ENCODE measurements at places on chromosomes 5 and 9.

DNA sequence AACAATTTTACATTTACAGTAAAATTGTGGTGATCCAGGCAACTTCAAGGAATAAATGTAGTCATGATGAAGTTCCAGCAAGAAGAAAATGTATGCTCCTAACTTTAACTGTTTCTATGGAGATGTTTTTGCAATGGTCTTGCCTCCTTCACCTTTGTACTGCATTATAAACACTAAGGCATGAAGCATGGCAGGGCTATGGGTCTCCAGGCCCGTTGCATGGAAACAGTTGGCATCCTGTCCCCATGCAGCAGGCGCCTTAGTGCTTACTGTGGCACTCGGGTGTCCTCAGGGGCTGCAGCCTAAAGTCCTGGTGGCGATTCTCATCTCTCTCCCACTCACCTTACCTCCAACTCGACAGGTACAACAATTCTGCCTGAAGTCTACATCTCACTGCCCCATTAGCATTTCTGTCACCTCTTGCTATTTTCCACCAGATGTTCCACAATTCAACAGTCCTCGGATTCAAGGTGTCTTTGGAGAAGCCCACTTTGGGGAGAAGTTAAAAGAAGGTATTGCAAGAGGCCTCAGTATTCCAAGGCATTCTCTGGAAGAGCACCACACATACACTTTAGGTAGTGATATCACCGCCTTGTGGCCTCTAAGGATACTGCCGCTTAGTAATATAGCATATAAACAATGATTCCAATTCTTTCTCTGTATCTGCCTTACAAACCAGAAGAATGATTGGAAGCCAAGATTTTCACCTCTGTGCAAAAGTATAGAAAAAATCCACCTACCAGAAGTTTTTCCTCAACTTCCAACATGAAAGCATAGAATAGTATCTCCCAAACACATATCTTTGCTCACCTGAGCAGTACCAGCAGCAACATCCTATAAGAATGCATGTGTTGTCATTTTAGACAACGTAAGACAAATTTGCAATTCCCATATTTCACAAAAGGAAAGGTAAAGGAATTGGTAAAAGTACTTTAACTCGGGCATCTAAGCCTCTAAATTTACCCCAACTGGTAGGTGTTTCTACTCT, 5.1 kb downstream of the LIFR start:
- no peak for DNase-seq

GRCh38 chr5:69492391-69492922, at the start of gene OCLN:
Gene OCLN, plus strand, starts transcription at chr5:69492790. Its CDS starts 11,455 bp downstream, at chr5:69504245.
- DNase-seq, result no peak

- DNase-seq, result no peak
Measured at GRCh38 chr5:179294131-179294780, 51.0 kb downstream of the ADAMTS2 start.

- DNase-seq, result no peak
Measured at GRCh38 chr5:150017226-150018005, 16.9 kb downstream of the HMGXB3 start.

GRCh38 chr9:136975644-136976043, 1.7 kb upstream of the PTGDS start:
- DNase-seq, result no peak

DNA sequence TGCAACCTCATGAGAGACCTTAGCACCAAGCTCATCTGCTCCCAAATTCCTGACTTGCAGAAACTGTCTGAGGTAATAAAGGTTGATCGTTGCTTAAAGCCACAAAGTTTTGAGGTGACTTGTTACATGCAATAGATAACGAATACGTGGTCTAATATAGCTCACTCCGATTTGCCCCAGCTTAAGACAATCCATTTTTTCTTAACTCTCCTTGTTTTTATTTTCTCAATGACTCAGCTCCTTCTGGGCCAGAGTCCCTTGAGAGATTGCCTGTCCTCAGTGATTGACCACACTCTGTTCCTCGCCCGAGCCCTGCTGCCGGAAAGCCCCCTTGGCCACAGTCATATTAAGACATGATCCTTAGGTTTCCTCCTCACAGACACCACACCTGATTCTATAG, 63.7 kb upstream of the FANCC start:
- no peak for DNase-seq

GRCh38 chr5:39423331-39423751, 1.4 kb downstream of the DAB2 start:
- no peak for DNase-seq

DNA sequence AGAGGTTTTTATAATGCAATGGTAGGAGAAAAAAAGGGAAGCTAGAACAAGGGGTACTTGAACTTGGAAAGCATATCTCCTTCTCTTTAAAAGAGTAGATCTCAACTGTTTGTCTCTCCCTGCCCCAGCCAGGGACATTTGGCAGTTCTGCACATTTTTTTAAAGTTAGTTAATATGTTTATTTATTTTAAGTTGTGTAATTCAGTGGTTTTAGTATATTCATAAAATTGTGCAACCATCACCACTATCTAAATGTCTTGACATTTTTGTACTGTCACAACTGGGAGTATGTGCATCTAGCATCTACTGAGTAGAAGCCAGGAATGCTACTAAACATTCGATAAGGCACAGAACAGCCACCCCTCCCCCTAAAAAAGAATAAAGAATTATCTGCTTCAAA, 103.5 kb upstream of the DPYSL3 start:
- no peak for DNase-seq

- no peak for DNase-seq
Measured at GRCh38 chr5:125408448-125409233, 662.2 kb upstream of the ZNF608 start.

DNA sequence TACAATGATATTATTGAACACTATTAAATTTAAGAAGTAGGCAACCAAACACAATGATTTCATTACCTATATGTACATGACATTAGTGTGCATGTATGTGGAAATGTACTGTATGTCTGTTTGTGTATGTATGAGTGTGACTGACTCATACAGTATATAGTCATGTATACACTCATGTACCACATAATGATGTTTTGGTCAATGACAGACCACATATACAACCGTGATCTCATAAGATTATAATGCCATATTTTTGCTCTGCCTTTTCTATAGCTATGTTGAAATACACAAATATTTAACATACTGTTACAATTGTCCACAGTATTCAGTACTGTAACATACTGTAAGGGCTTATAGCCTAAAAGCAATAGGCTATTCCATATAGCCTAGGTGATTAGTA, 19.7 kb downstream of the SVEP1 start:
- DNase-seq, result no peak

DNA sequence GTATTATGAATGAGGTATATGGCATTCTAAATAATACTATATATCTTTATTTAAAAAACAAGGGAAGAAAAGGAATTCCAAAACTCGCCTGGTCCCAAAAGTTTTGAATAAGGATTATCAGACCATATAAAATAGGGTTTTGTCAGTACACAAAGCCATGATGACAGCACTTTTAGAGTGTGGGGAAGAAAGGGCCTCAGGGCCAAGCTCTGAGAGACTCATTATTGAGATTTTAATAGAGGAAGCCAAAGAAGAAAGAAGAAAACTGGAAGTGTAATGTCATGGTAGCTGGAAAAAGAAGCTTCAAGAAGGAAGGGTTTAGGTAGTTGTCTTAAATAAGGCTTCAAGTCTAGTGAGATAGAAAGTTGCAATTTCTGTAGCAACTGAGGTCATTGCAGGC, 53.0 kb downstream of the FCHO2 start:
- DNase-seq, result no peak

DNA sequence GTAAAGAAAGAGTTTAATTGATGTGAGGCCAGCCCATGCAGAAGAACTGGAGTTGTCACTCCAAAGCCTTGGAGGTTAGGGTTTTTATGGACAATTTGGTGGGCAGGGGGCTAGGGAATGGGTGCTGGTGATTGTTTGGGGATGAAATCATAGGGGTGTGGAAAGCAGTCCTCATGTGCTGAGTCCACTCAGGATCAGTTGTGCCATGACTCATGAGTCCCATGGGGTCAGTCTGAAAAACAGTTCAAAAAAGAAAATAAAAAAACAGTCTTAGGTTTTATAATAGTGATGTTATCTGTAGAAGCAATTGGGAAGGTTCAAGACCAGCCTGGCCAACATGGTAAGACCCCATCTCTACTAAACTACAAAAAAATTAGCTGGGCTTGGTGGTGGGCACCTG, 162.3 kb downstream of the KDM4C start:
- no peak for DNase-seq

GRCh38 chr9:133701321-133701980, 36.7 kb downstream of the SARDH start:
- DNase-seq, result peak; percentile 38

DNA sequence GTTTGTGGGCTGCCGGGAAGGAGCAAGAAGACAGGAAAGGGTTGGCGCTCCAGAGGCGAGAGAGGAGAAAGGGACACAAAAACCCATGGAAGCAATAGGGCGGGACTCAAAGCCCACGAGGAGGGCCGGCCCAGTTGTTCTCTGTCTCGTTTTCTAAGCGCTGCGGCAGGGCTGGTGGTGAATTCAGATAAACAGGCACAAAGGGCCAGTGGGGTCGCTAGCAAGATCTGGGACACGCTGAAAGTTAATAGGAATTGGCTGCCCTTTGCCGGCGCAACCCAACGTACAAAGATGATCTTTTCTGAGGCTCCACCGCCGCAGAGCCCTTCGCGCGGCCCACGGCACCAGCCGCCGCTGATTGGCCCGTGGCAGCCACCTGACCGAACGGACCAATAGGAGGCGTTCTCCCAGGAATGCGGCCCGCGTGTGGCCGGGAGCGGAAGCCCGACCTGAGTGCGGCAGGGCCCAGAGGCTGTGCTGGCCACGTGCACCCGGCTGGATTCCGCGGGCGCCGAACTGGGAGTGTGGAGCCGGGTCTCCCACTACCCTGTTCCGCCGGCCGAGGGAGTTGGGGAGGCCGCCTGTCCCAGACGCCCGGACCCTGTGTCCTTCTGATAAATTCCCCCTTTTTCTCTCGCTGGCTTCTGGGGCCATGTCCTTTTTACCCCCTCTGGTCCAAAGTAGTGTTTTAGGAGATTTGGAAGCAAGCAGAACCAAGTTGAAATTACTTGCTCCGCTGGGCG, 16.8 kb upstream of the NSD1 start:
- peak; percentile 62 for DNase-seq

DNA sequence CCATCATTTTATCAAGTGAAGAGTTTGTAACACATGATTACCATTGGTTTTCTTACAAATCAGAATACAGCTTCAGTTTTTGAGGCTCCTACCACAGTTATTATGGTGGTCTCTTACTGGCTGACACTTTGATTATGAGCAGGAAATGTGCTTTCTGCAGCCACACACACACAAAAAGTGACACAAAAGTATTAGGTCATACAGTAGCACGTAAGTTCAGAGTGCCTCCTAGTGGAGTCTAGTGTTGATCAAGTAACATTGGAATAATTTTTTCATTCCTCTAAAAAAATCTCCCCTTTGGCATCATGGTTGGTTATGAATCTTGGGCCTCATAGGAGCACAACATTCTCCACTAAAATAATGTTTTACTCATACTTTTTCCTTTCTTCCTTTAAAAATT, 37.6 kb downstream of the PAM start:
- no peak for DNase-seq

DNA sequence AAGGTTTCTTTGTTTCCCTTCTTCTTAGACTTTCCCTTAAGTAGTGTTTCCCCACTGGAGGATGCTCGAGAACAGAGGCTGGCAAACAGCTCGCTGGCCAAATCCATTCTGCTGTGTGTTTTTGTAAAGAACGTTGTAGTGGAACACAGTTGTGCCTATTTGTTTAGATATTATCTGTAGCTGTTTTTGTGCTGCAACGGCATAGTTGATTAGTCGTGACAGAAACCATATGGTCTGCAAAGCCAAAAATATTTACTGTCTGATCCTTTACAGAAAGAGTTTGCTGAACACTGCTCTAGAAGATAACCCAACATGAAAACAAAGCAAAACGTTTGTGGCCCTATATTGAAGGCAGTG, 47.0 kb upstream of the EGFLAM start:
- DNase-seq, result no peak

DNA sequence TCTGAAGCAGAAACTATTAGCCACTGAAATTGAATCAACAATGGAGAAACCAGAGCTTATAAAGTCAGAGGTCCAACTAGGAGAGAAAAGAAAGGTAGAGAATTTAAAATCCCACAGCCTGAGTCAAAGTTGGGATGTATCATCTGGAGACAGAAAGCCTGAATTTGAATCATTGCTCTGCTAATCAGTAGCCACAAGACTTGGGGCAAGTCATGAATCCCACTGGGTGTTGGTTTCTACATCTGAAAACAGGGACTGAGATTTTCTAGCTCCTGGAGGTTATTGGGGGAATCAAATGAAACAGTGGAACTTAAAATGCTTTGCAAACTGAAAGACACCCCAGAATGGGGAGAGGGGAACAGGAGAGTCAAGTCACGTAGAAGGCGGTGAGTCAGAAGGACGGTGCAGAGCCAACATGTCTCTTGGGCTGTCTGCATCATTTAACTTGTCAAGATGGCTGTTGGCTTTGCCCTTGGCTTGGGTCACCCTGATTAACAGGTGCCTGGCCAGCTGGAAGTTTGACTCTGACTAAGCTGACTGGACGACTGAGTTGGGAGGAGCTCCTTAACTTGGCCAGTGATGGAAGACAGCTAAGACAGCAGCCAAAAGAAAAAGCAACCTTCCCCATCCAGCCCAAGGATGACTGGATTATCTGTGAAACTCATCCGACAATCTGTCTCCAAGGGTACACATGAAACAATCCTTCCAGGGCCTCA, 60.6 kb upstream of the ADRA1B start:
- DNase-seq, result no peak

DNA sequence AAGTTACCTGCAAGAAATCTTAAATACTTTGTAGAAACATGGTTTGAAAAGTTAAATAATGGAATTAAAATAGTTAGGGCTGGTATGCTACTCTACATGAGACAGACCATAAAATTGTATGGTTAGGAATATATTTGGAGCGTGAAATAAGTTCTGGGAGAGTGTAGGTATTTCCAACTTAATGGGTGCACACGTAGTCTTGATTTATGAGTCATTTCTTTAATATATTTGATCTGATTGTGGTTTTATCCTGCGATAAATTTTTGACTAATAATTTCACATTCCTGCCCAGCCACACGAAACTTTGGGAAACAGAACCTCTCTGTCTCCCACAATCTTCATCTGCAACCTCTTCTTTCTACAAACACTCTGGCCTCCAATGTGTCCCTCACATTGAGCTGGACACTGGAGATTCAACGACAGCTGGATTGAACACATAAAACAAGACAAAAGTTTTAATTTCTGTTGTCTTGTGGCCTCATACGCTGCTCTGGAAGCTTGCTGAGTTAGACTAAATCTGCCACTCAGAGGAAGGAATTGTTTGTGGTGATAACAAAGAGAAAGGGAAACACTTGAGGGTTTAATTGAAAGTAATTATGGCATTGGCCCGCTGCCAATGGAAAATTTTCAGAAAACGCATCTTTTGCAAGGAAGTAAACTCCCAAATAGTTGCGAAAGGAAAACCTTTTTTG, 201.8 kb upstream of the ZNF608 start:
- no peak for DNase-seq

DNA sequence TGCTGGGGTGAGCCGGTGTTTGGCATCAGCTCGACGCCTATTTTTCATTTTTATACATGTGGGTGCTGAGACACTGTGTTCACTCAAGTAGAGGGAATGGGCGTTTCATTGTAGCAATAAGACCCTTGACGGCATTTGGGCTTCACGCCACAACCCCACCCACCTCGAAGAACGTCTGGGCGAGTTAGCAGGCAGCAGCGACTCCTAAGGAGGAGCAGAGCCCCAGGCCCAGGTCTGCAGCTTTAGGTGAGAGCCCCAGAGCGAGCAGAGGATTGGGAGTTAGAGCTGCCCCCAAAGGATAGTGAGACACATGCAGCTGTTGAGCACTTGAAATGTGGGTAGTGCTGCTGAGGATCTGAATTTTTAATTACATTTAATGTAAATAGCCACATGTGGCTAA, 1.6 kb upstream of the ZFP62 start:
- no peak for DNase-seq

GRCh38 chr5:152137063-152137462, 212.4 kb upstream of the GLRA1 start:
- DNase-seq, result no peak

Measured in stimulated activated CD4-positive, alpha-beta T cell treated with anti-CD3 and anti-CD28 coated beads, Interleukin-15, amount 100 ng/mL, for 1 hour (primary cell).